ENCODE measurements at places on chromosomes 7 and 10.

DNA sequence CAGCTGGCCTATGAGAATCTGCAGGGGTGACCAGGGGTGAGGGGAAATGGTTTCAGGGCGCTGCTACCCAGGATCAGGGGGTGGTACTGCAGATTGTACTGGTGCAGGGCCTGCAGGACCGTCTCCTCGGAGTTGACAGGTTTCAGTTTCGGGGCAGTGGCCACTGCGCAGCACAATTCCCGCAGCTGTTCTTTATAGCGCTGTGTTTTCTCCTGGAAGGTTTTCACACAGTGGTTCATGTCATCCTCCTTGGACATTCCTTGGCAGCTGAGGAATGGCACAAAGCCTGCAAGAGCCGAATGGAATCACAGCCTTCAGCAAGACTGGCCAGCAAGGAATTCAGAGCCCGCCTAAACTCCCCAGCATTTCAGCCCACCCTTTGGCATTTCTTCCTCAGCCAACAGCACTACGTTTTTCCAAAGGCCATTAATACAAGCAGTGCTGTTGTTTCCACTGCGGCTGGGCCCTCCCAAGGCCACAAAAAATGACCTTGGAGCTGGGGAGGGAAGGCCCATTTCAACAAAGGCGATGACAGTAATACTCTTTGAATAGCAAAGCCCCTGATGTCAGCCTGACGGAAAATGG is 44.9 kb downstream of the PNLIPRP2 start:
- no peak for DNase-seq

GRCh38 chr7:150379441-150380379 is 580 bp downstream of the ZNF775 start:
- DNase-seq, result peak; percentile 20

DNA sequence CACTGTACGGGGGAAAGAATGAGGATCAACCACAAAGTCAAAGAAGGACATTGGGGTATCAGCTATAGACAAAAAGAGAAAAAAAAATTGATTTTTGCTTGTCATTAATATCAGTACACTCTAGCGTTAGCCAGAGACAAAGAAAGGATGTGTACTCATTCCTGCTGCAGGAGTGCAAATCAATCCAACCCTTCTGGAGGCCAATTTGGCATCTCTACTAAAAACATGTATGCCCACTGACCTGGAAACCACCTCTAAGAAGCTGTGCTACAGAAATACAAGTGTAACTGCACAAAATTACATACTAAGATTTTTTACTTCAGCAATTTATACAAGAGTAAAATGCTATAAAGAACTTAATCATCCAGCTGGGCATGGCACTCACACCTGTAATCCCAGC is 13.6 kb downstream of the NSMCE4A start:
- DNase-seq, result no peak

DNA sequence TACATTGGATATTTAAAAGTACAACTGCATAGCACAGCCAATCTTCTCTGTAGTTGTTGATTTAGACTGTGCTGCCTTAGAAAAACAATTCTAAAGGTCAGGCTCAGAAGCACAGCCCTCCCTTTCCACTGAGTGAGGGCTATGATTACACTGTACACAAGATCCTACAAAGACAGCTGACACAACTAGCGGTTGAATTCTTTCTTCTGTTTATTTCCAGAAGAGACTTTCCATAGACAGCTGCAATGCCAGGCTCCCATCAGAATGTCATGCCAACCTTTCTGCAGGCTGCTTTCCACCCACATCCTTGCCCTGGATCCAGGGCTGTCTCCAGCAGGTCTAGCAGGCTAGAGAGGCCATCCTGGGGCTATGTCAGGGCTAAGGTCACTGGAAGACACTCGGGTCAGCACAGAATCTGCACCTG is 39.3 kb downstream of the FAM13C start:
- no peak for DNase-seq

GRCh38 chr7:770741-771166 is 43.7 kb upstream of the PRKAR1B start:
- DNase-seq, result no peak

Measured in inflammatory macrophage treated with lipopolysaccharide for 4 hours (primary cell).